NCI-H2227 treated with DMSO at 0.1 percent for 48 hours (cell line): ENCODE measurements at places on chromosomes 4 and X.

- DNase-seq = no peak
These were observed 195.1 kb downstream of the ARHGAP24 start for GRCh38 chr4:85669992-85670548.

DNA sequence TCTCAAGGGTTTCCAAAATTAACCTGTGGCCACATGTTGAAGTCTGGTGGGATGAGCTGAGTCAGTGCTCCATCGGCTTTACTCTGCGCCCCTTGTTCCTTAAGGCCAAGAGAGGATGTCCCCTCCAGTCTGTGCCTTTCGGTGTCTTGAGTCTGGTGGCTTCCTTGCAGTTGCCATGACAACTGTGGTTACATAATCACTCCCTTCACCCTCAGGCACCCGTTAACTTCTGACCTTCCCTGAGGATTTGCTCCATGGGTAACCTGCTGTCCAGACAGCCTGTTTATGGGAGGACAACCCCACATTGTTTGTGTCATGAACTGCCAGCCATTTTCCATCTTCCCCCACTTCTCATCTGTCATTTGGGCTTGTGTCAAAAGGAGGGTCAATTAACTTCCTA lies 401.1 kb upstream of the LCORL start:
- no peak for DNase-seq

DNA sequence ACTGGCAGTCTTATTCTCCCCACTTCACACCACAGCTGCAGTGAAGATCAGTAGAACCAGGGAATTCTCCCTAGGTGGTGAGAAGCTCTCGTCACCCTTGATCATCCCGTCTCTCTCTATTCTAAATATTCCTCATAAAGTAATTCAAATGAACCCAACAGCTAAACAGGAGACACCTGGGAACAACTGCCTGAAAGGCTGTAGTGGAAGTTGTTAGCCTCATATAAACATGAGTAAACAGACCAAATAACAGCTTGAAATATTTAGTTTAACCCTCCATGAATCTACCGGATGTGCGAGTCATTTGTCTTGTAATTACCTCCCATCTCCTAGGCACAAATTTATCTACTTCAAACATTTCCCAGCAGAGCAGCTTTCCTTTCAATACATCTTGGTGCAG lies 30.4 kb upstream of the APELA start:
- no peak for DNase-seq

- DNase-seq = no peak
These were observed 956 bp downstream of the SORCS2 start for GRCh38 chr4:7193030-7193958.

DNA sequence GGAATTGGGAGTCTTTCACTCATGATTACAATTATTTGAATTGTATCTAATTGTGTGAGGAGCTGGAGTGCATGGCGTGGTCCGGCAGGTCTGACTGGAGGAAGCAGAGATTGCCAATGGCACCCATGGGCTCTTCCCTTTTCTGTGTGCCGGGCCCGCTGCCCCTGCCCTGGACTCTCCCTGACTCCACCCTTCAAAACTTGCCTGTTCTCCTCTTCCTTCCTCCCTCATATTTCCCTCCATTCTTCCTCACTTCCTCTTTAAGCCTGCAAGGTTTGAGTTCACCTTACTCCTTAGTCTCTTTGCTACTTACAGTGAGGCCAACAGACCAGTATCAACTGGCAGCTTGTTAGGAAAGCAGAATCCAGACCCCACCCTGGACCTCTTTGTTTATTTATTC lies 6.5 kb upstream of the STBD1 start:
- DNase-seq = no peak

DNA sequence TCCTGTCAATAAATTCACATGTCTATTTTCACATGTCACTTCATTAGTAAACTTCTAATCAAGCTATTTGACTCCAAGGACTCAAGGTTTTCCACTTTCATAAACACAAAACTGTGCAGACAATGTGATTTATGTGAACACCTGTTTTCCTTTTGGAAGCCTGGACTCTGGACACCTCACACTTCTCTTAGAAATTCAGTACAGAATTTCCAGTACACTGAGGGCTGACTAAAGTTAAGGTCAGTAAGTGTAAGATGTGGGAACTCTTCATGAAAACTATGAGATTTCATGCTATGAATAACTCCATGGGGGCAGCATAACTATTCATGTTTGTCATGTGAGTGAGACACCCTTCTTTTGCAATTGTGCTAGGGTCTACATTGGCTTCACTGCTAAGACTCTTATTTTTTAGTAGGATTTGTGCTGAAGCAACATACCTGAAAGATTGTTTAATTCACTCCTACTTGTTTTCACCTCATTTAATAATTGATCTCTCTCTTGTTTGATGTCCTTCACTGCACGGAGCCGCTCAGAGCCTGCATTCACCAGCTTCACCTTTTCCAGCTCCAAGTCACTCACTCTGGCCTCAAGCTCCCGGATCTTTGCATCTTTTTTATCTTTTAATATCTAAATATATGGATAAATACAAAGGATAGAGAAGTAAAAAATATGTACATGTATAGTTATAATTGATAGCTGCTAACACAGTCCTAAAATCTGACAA lies 55.3 kb downstream of the STBD1 start:
- no peak for DNase-seq

DNA sequence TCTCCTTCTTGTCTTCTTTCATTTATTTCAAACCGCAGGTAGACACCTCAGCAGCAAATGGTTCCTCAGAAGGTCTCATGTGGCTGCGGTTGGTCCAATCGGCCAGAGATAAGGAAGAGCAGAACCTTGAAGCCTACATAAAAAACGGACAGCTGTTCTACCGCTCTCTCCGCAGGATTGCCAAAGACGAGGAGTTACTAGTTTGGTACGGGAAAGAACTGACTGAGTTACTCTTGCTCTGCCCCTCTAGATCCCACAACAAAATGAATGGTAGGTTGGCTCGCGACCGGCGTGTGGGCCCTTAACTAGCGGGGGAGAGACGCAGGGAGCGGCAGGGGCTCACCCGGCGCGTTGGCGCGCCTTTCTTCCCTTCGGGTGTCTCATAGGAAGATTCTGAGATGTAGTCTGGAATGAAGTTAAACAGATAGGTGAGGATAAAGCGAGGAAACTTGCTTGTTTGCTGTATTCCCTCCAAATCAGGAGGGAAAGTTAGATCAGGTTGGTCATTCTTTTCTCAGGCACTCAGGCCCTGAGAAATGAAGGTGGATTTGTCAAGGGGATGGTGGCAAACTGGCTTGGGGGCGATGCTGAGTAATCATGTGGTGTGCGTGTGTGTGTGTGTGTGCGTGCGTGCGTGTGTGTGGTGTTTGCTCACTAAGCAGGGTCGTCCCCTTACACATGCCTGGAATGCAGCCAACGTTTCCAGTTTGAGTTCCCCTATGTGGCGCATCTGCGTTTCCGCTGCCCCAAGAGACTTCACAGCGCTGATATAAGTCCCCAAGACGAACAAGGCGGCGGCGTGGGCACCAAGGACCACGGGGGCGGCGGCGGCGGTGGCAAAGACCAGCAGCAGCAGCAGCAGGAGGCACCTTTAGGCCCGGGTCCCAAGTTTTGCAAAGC lies 4.2 kb downstream of the PRDM8 start:
- DNase-seq = peak; percentile 23

- no peak for DNase-seq
These were observed 102.1 kb downstream of the STIM2 start for GRCh38 chr4:26962720-26963119.

DNA sequence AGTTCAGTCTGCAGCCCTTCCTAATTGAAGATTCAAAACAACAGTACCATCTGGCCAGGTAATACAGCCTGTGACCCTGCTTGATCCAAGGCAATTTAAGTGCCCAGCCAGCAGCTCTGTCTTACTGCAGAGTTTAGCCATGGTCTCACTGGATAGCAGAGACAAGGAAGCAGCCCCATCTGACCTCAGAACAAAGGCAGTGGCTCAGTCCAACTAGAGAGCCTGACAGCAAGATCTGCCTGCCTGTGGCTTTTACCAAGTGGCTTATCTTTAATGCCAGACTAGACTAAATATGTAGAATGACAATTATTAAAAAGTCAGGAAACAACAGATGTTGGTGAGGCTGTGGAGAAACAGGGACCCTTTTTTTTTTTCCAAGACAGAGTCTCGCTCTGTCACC lies 293.4 kb downstream of the DTHD1 start:
- no peak for DNase-seq

DNA sequence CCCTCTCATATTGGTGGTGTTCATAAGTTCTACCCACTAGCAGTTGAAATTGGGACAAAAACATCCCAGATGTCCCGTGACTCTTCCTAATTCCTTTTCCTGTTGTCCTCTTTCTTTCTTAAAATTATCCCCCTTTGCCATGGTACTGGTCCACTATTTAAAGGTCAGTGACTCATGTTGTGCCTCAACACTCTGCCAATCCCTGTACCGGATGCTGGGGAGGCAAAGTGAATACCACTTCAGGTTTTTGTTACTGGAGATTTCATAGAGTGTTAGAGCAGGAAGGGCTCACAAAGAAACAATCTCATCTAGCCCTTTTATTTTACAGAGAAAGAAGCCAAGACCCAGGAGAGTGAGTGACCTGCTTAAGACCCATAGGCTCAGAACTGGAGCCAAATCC lies 24.6 kb downstream of the SEPTIN11 start:
- no peak for DNase-seq
